ENCODE measurements at places on chromosomes 7 and 10.

DNA sequence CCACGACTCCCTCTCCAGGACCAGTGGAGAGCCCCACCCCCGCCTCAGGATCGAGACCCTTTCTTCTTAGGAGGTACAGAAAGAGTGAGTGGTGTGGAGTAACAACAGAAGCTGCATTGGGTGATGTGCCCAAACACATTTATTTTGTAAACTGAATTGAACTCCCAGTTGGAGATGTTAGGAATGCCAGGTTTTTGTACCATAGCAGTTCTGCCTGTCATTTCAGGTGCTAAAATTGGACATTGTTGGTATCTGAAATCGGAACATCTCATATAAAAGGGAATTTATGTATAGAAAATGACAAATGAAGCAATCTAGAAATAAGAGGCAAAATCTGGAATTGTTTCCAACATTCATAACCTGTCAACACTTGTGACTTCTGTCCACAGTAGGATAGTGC lies 74.7 kb downstream of the SHH start:
- no peak for DNase-seq

DNA sequence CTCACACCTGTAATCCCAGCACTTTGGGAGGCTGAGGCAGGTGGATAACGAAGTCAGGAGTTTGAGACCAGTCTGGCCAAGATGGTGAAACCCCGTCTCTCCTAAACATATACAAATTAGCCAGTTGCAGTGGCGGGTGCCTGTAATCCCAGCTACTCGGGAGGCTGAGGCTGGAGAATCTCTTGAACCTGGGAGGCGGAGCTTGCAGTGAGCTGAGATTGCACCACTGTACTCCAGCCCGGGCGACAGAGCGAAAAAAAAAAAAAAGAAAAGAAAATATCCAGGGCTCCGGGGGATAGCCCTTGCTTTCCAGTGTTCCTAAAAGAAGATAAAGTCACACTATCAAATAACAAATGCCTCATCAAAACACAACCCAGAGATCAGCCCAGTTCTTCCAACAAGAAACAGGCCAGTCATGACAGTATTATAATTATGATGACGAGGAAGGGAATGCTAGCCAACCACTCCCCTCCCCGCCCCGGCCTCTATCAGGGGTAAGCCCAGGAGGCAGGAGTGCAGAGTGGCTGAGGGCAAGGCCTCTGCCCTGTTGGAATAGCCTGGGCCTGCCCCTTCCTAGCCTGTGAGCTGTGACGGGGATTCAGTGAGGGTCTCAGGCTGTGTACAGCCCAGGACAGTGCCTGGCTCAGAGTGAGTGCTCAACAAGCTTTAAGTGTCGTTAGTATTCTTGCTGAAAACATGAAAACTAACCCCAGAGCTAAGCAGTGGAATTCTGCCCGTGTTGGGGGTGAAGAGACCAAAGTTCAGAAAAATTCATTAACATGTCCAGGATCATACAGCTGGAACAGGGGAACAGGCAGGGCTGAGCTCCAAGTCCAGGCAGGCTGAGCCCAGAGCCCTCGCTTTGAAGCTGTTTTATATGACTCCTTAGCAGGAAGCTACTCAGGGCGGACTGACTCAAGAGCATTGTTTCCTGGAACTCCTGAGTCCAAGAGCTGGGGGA lies 54.3 kb downstream of the FAM241B start:
- no peak for DNase-seq

DNA sequence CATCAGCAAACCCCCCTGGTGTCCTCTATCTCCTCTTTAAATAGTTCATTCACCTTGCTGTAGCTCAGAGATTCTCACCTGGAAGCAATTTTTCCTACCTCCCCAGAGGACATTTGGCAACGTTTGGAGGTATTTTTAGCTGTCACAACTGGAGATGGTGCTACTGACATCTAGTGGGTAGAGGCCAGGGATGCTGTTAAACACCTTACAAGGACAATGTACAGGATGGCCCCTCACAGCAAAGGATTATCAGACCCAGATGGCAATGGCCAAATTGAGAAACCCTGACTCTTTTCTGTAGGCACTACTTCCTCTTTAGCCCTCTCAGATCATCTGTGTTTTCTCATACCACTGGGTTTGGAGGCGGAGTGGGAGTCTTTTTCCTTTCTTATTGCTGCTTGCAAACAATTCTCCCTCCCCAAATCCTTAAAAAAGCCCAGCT lies 13.2 kb upstream of the TRA2A start:
- DNase-seq = no peak

- DNase-seq = no peak
These were observed 89.7 kb downstream of the PTPRE start for GRCh38 chr10:127996586-127996985.

- DNase-seq = no peak
These were observed 1.6 kb downstream of the PRR15 start for GRCh38 chr7:29565224-29565630.

DNA sequence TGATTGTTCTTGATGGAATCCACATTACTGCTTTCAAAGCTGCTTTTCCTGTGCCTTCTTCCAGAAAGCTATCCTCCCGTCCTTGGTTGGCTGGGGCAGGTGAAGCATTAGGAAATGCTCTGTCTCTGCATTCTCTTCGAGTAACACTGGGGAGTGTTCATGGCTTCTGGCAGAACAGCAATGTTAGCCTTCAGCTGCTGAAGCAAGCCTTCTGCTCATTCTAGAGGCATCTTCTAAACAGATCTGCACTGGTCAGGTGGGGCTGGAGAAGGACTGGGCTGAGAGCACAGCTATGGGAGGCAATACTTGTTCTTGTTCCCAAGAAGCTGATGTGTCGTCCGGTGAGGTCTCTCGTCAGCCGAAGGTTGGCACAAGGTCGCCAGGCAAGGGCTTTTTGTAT lies 80.6 kb downstream of the MGMT start:
- no peak for DNase-seq

DNA sequence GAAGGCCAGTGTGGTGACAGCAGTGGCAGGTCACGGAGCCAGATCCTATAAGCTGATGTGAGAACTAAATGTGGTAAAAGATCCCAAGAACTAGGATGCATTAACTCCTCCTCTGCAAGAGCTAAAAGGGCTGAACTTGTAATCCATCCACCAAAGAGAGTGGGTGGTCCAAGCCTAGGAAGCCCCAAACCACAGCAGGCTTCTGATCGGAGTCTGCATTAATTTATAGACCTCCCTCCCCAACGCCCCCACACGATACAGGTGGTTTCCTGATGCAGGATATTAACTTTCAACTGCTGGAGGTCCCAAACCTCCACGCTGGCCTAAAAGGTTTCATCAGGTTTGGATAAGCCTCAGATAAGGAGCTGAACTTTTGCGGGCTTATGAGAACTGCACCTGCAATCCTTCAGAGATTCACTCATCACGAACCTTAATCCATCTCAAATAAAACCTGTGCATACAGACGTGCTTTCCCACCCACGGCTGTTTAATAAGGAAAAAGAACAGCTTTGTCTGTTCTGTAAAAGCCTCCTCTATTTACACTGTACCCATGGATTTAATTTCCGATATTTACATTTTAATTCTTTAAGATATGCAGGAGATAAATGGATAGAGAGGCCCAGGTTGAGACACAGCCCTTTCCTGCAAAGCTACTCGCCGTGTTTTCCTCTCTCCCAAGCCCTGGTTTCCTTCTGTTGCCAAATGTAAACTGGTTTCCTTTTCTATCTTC lies 74.9 kb downstream of the GFRA1 start:
- DNase-seq = no peak

- DNase-seq = no peak
These were observed 36.1 kb downstream of the PSAP start for GRCh38 chr10:71814922-71815411.

- no peak for DNase-seq
These were observed 20.4 kb downstream of the GRID2IP start for GRCh38 chr7:6530626-6531491.

- DNase-seq = no peak
These were observed 59.3 kb upstream of the APBB1IP start for GRCh38 chr10:26378861-26379294.

DNA sequence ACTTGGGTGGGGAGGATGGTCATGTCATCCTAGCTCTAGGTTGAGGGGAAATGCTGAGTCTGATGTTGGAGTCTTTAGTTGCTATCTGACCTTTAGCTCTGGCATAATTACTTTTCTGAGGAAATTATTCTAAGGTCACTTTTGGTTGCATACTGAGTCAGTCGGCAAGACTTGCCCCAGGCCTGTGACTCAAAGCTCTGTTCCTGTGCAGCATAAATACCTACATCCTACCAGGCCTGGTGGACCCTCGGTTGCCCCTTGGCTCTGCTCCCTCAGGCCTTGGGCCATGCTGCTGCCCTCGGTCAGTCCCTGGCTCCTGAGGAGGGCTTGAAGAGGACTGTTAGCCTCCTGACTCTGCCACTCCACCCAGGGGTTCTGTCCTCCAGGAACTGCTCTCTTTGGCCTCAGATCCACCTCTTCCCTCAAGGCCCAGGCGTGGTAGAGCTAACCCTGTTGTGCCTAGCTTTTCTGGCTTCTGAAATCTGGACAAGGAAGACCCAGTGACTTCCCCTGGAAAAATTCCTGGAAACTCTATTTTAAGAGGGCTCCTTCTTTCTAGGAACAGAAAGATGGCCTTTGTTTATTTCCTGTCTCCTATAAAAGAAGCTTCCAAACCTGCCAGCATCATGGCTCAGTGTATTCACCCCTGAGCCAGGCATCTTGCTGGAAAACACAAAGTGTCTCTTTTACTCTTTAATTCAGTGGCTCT lies 71.2 kb downstream of the TMEM178B start:
- DNase-seq = no peak

DNA sequence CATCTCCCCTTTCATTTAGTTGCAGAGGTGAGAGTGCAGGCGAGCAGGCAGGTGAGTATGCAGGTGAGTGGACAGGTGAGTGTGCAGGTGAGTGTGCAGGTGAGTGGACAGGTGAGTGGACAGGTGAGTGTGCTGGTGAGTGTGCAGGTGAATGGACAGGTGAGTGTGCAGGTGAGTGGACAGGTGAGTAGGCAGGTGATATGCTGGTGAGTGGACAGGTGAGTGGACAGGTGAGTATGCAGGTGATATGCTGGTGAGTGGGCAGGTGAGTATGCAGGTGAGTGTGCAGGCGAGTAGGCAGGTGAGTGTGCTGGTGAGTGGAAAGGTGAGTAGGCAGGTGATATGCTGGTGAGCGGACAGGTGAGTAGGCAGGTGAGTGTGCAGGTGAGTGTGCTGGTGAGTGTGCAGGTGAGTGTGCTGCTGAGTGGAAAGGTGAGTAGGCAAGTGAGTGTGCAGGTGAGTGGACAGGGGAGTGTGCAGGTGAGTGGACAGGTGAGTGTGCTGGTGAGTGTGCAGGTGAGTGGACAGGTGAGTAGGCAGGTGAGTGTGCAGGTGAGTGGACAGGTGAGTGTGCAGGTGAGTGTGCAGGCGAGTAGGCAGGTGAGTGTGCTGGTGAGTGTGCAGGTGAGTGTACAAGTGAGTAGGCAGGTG lies 165.6 kb downstream of the ADARB2 start:
- no peak for DNase-seq

- no peak for DNase-seq
These were observed 291.6 kb upstream of the PPP2R2D start for GRCh38 chr10:131609176-131609575.

DNA sequence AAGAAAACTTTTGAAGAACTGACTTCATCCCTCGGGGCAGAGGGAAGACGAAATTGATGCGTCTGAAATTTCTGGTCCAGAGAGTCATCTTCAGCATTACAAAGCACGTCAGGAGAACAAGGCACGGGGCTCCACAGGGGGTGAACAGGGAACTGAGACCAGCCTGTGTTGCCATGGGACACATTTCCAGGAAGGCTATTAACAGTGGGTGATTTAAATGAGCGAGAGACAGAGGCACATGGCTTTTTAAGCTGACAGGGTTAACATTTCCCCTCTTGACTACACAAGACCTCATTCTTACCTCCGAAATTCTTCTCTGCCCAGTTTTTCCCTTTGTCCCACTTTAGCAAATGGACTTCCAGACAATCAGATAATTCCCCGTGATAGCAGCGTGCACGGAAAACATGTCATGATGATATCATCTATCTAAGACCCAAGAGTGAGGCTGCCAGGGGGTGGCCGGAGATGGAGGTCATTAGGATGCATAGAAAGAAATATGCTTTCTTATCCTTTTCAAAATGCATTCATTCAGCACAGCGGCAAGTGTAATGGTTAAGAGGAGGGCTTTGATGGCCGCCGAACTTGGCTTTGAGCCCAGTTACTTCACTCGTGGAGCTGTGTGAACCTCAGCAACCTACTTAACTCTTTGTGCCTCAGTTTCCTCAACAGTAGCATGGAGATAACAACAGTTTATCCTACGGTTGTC lies 248.0 kb downstream of the PRPF18 start:
- no peak for DNase-seq

GRCh38 chr7:43105521-43106120 lies 6.8 kb upstream of the HECW1 start:
- no peak for DNase-seq

DNA sequence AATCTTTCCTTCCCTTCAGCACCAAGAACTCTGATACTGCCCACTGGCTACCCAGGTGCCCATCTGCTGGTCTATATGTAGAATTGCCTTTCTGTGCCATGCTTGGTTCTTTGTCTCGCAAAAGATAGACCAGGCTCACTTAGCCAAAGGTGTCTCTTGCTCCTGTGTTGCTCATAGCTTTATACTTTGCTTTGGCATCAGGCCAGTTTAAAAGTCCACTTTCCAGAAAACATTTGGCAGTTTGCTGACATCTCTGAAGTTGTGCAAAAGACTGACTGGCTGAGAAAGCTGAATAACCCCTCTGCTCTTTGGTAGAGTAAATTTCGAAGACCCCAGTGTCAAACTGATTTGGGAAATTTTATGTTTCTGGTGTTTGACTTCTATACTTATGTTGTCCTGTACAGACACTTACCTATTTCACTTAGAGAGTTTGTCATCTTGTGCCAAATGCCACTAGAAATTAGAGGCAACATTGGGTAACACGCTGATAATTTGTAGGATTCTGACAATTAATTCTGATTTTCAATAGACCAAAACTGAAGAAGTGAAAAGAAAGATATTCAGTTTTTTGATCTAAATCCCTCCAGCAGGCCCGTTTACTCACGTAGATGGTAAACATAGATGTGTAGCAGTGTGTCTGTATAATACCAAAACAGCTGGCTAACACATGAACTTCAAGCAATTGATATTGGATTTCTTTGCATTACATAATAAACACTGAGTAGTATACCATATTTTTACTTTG lies 91.1 kb downstream of the CPED1 start:
- DNase-seq = no peak

DNA sequence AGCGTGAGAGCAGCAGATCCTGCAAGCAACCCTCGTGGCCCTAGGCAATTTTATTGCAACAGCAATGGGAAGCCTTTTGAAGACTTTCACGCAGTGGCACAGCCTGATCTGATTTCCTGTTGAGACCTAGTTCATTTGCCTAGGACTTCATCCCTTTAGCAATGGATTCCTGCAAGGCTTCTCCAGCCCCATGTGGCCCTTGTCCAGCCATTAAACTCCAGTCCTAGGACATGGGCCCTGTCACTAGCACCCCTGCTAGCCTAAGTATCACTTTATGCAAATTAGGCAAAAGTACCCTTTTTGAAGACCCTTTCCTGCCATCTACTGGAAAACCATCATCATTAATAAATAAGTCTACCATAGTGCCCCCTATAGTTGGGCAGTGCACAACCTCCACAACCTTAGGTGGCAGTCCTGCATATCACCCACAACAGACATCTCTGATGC lies 379.4 kb downstream of the GALNT17 start:
- DNase-seq = no peak

Data from cortex of kidney (tissue), 1 donor.